ENCODE measurements at places on chromosomes 7 and 10.

DNA sequence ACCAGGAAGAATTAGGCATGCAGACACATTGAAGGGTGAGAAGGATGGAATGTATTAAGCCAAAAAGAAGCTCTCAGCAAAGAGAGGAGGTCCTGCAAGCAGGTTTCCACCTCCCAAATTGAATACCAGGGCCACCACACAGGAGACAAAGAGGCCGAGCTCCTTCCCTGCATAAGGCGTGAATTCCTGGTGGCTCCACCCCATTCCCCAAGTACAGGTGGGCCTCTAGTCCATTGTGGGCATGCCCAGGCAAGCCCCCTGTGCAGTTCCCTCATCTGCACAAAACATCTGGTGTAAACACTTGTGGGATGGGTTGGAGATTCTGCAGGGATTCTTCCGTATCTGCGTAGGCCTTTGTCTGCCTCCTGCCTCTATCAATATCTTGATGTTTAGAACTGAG, 817.5 kb downstream of the NRG3 start:
- no peak for DNase-seq

GRCh38 chr7:100490483-100491191, 6.9 kb downstream of the NYAP1 start:
- DNase-seq = no peak

- peak; percentile 26 for DNase-seq
Measured at GRCh38 chr7:57305192-57305748, 144.7 kb upstream of the ZNF716 start.

GRCh38 chr7:112399501-112399900, 50.8 kb upstream of the IFRD1 start:
- DNase-seq = no peak

DNA sequence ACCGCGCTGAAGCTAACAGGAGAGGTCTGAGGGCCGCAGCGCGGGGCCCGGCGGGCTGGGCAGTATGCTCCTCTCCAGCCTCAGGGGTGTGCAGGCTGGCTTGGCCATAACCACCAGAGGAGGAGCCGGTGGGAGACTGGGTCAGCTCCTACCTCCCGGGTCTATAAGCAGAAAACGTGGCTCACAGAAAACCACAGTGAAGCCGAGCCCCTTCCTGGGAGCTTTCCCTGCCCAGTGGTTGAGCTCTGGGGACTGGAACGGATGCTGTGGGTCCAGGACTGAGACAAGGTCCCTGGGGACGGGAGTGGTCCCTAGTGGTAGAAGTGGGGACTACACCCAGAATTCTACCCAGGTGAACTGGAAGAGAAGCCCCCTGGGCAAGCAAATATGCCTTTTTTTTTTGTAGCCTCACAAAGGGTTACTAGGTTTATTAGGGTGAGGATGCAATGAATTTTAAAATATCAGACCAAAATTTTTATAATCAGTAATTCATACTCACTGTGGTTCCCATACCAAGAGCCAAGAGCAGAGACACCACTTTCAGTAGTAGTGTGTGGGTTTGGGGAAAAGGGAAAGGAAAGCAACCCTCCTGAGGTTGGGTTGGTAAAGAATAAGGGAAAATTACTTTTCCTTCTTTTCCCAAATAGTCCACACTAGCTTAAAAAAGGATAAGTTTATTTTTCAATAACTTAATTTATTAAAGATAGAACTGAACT, 67.9 kb upstream of the PRKCQ start:
- peak; percentile 0 for DNase-seq

DNA sequence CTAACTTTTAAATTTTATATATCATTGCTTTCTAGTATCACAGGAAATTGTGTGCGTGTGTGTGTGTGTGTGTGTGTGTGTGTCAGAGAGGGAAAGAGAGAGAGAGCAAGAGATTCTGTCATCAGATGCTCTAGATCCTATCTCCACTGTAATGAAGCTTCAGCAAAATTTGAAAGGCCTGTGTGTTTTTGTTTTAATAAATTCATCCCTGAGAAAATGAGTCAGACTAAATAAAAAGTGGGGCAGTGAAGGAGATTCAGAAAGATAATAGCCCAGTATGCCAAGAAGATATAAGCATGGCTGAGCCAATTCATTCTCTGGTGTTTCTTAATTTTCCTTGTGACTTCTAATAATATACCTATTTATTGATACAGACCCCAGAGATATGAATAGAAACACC, 184.2 kb upstream of the TMEM196 start:
- no peak for DNase-seq

- no peak for DNase-seq
Measured at GRCh38 chr7:48274662-48275061, 103.4 kb downstream of the ABCA13 start.

- DNase-seq = no peak
Measured at GRCh38 chr10:69468751-69469089, 17.5 kb downstream of the TSPAN15 start.

DNA sequence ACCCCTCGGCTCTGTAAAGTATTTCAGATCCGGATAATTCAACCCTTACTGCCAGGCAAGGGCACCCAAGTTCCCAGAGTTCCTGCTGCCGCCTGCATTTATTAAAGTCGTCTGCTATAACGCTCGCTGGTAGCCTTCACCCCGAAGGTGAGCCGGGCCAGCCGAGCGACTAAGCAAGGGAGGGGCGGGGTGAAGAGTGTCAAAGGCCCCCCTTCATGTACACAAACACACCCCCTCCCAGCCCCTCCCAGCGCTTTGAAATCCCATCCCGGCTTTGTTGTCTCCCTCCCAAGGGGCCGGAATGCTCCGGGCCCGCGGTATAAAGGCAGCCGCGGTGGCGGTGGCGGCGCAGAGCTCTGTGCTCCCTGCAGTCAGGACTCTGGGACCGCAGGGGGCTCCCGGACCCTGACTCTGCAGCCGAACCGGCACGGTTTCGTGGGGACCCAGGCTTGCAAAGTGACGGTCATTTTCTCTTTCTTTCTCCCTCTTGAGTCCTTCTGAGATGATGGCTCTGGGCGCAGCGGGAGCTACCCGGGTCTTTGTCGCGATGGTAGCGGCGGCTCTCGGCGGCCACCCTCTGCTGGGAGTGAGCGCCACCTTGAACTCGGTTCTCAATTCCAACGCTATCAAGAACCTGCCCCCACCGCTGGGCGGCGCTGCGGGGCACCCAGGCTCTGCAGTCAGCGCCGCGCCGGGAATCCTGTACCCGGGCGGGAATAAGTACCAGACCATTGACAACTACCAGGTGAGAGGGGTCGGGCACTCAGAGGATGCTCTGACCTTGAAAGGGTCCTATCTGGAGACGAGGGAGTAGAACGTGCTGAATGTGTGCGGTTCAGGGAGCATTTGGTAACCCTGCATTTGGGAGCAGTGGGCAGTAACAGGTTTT, at the start of gene DKK1:
DKK1 (plus strand) TSS at position 349 of the 889 bp plus-strand sequence; CDS start at position 503, 154 bp downstream.
- peak; percentile 11 for DNase-seq

- no peak for DNase-seq
Measured at GRCh38 chr10:71984809-71985388, 20.7 kb downstream of the CHST3 start.

DNA sequence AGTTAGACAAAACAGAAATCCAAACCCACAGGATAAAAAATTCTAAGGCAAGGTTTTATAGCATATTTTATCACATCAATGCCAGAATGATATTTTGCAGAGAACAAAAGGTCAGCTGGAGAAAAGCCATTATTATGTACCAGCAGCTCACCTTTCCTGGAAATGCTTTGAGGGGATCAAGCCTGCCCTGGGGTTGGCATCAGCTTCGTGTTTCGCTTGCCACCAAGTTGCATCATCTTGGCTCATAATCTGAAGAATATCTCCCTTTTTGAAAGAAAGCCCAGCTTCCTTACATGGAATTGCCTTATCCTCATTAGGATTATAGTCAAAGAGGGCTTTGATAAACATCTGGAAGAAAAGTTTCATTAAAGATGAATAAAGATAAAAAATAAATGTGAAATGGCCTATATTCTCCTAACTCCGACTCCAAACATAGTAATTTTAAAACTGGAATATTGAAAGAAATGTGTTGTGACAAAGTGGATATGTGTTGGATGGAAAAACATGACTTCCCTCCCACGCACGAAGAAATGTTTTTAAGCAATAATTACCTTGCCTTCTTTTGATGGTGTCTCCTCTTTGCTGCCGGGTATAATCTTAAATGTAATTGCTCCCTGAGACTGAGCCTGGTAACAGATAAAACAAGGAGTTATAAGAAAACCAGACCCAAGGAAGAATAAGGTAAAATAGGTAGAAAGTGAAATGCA, 121.3 kb upstream of the ODAD2 start:
- DNase-seq = no peak

DNA sequence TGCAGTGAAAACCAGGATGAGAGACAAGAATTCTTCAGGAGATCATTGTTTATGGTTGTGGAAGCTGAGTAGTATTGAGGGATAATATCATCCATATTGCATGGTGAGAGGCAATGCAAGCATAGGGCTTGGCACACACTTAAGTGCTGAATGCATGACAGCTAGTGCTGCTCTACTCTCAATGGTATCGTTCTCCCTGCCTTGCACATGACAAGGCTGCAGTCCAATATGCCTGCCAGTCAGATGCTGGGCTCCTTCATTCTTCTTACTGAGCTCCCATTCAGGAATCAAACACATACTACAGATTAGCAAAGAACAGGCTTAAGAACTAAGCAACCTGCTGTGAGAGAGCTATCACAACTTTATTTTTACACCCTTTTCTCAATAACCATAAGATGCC, 72.2 kb downstream of the SORCS1 start:
- DNase-seq = no peak

- no peak for DNase-seq
Measured at GRCh38 chr10:97773096-97773495, 1.3 kb upstream of the SFRP5 start.

GRCh38 chr10:33617381-33618080, 283.1 kb upstream of the NRP1 start:
- DNase-seq = no peak
